NCI-H187 treated with DMSO at 0.1 percent for 48 hours (cell line): ENCODE measurements at places on chromosomes 5 and 9.

GRCh38 chr9:84000186-84000585 lies 19.6 kb downstream of the RMI1 start:
- no peak for DNase-seq

- no peak for DNase-seq
Observed at GRCh38 chr9:72658703-72659102, 137.3 kb downstream of the TMC1 start.

DNA sequence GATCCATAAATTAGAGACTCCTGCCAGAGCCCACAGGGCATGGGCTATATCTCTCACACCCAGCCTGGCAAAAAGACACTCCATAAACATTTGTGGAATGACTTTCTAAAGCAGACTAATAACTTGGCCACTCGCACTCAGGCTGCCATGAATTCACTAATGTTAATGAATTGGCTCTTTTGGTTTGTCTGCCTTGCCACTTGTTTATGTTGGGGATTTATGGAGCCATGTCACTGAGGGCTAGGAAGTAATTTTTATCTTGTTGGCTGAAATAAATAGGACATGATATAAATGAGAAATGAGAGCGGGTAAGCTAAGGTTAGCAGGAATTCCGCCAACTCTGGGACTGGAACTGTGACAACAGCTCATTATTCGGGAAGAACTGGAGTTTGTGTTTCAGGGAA lies 55.2 kb downstream of the DROSHA start:
- no peak for DNase-seq

- no peak for DNase-seq
Observed at GRCh38 chr5:13316176-13316575, 628.3 kb downstream of the DNAH5 start.

DNA sequence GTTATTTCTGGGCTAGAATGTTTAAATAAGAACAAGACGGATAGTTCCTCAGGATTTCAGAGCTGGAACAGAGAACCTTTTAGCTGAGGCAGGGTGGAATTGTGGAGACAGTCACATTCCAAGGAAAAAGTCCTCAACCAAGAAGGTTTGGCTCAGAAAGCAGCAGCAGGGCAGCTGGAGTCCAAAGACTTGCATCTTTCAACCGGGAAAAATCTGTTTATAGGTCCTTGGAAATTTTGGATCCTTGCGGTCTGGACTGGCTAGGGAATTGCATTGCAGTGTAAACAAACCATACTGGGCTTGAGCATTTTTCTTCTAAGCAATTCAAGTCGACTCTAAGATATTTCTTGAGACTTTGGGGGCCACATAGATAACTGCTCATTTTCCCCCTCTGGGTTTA lies 40.8 kb upstream of the HMHB1 start:
- DNase-seq: no peak

GRCh38 chr5:178762391-178762790 lies 31.9 kb upstream of the ZNF354A start:
- DNase-seq: no peak
